Nasal cavity respiratory epithelium epithelial cell of viscerocranial mucosa (primary cell): ENCODE measurements at places on chromosomes 3 and 15. TPM values are rescaled to one million over a fixed set of nuclear protein-coding genes. Genes with fewer than 3 reads are reported as not detected.

The MYO1E gene
- total RNA-seq: 74.5 and 192 TPM in 2 replicates

The UROC1 gene
- not detected in 2 replicates for total RNA-seq

The NPRL2 gene
- total RNA-seq: 11.3 and 14.7 TPM in 2 replicates

The KLF13 gene
- 60.8 and 84.2 TPM in 2 replicates for total RNA-seq

The HYAL1 gene
- total RNA-seq: 4.5 and 5.8 TPM in 2 replicates

The C3orf20 gene
- total RNA-seq: not detected in 2 replicates

The CD96 gene
- total RNA-seq: under 0.01 TPM in 1 of 2 replicates, not detected in the other

The BMF gene
- 0.34 and 1.00 TPM in 2 replicates for total RNA-seq

The RHOA gene
- 259 and 334 TPM in 2 replicates for total RNA-seq

The SLC22A13 gene
- 0.34 and 0.43 TPM in 2 replicates for total RNA-seq

The TM4SF1 gene
- total RNA-seq: 33.5 and 121 TPM in 2 replicates

The SNAPC5 gene
- total RNA-seq: 35.7 and 62.5 TPM in 2 replicates

The NRG4 gene
- total RNA-seq: 0.85 TPM in 1 of 2 replicates, not detected in the other

The MRAS gene
- 2.7 and 18.7 TPM in 2 replicates for total RNA-seq

The ICE2 gene
- 29.7 and 49.8 TPM in 2 replicates for total RNA-seq

The HACD2 gene
- total RNA-seq: 90.6 and 109 TPM in 2 replicates

The AGTR1 gene
- total RNA-seq: not detected in 2 replicates

The TRAIP gene
- total RNA-seq: 0.68 and 1.1 TPM in 2 replicates

The MKRN3 gene
- total RNA-seq: 3.4 and 7.9 TPM in 2 replicates

The ALDH1A3 gene
- 277 and 355 TPM in 2 replicates for total RNA-seq

The IGSF11 gene
- under 0.01 and 0.21 TPM in 2 replicates for total RNA-seq

The GCNT3 gene
- 3.4 and 13.5 TPM in 2 replicates for total RNA-seq

The DNAJC19 gene
- 31.3 and 35.2 TPM in 2 replicates for total RNA-seq

The ROBO2 gene
- total RNA-seq: 0.34 and 4.0 TPM in 2 replicates

The ULK4 gene
- 6.9 and 8.5 TPM in 2 replicates for total RNA-seq

The BNC1 gene
- 61.2 and 91.9 TPM in 2 replicates for total RNA-seq

The ARHGEF26 gene
- total RNA-seq: 0.34 and 0.85 TPM in 2 replicates

The GRK7 gene
- 0.07 TPM in 1 of 2 replicates, not detected in the other for total RNA-seq

The PTX3 gene
- total RNA-seq: 1.7 and 7.5 TPM in 2 replicates

The ISL2 gene
- 0.14 and 0.68 TPM in 2 replicates for total RNA-seq

The C3orf22 gene
- total RNA-seq: not detected in 2 replicates

The GOLGA8O gene
- total RNA-seq: 0.34 TPM in 1 of 2 replicates, not detected in the other

The LRRC2 gene
- total RNA-seq: under 0.01 and 0.36 TPM in 2 replicates

The UCN2 gene
- total RNA-seq: 2.4 and 12.2 TPM in 2 replicates

The GP5 gene
- under 0.01 TPM in 2 replicates for total RNA-seq

The KCTD6 gene
- 5.5 and 8.3 TPM in 2 replicates for total RNA-seq

The GOLGA6L7 gene
- not detected in 2 replicates for total RNA-seq

The TMEM266 gene
- 0.34 and 2.2 TPM in 2 replicates for total RNA-seq

The ITIH3 gene
- total RNA-seq: not detected in 2 replicates

The HES1 gene
- 53.0 and 75.1 TPM in 2 replicates for total RNA-seq

The ISG20 gene
- total RNA-seq: 4.6 and 4.8 TPM in 2 replicates

The TWF2 gene
- 37.3 and 51.0 TPM in 2 replicates for total RNA-seq

The MESP2 gene
- 0.21 and 0.34 TPM in 2 replicates for total RNA-seq

The ACAN gene
- total RNA-seq: not detected in 2 replicates

The C15orf62 gene
- 1.1 and 1.7 TPM in 2 replicates for total RNA-seq

The CTXND1 gene
- not detected in 2 replicates for total RNA-seq

The PCOLCE2 gene
- 2.4 and 6.3 TPM in 2 replicates for total RNA-seq

The HIGD2B gene
- not detected in 2 replicates for total RNA-seq

The APOD gene
- 0.34 and 3.2 TPM in 2 replicates for total RNA-seq

The PFN2 gene
- total RNA-seq: 234 and 328 TPM in 2 replicates

The ALS2CL gene
- 70.4 and 81.4 TPM in 2 replicates for total RNA-seq

The ZNF620 gene
- 1.7 and 1.9 TPM in 2 replicates for total RNA-seq

The PROS1 gene
- 4.1 and 19.1 TPM in 2 replicates for total RNA-seq

The GPR87 gene
- total RNA-seq: 92.6 and 121 TPM in 2 replicates

The BLM gene
- total RNA-seq: 0.34 and 0.36 TPM in 2 replicates

The MKRN2OS gene
- total RNA-seq: 1.6 and 3.1 TPM in 2 replicates

The PEAK1 gene
- 12.3 and 21.6 TPM in 2 replicates for total RNA-seq

The HCN4 gene
- not detected in 2 replicates for total RNA-seq

The TMEM44 gene
- 8.2 and 13.6 TPM in 2 replicates for total RNA-seq
